ENCODE measurements at places on chromosomes 7 and 10.

- no peak for DNase-seq
These were observed 2.5 kb downstream of the ADAMTS14 start for GRCh38 chr10:70674560-70675495.

DNA sequence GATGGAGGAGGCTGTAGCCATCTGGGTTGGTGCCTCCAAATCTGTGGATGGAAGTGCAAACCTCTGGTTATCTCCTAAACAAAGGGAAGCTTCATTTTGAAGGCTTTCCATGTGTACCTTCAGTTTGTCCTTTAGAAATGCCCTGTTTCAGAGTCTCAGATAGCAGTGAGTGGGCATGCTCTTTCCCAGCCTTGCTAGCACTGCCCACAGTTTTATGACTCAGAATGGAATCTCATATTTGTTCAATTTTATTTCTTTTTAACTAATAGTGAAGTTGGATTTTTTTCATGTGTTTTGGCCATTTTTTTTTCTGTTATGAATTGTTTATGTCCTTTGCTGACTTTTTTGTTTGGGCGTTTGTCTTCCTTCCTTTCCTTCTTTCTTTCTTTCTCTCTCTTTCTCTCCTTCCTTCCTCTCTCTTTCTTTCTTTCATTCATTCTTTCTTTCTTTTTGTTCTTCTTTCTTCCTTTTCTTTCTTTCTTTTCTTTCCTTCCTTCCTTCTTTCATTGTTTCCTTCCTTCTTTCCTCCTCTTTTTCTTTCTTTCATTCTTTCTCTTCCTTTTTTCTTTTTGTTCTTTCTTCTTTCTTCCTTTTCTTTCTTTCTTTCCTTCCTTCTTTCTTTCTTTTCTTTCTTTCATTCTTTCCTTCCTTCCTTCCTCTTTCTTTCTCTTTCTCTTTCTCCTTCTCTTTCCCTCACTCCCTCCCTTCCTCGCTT is 25.6 kb downstream of the PRF1 start:
- no peak for DNase-seq

DNA sequence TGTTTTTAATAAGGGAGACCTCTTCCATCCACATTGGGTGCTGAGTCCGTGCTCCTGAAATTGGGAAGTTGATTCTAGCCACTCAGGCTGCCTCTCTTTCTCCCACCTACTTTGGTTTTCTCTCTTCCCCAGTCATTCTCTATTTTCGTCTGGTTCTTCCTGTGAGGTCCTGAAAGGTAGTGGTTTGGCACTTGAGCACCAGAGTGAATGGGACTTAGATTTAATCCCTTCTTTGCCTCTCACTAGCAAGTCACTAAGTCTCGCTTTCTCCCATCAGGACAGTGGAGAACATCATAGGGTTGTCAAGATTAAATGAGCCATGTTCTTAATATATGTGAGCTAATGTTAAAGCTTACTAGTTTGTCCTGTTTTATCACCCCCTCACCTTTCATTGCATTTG is 4.0 kb upstream of the AASS start:
- no peak for DNase-seq

DNA sequence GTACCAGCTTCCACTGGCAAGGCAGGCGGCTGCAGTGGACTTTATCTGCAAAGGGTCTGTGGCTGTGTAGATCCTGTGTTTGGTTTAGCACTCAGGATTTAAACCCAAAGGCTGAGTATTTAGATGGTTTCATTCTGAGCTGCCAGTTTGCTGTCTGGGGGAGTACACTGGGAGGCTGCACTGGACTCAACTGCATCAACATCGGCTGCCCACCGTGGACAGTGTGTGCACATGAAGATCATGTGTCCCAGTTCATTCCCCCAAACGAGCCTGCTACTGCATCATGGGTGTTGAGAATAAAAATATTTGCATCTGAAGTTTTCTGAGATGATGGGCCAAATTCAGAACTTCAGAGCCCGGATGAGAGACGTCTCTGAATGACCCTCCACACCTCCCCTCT is 328.6 kb upstream of the SHH start:
- DNase-seq: no peak

DNA sequence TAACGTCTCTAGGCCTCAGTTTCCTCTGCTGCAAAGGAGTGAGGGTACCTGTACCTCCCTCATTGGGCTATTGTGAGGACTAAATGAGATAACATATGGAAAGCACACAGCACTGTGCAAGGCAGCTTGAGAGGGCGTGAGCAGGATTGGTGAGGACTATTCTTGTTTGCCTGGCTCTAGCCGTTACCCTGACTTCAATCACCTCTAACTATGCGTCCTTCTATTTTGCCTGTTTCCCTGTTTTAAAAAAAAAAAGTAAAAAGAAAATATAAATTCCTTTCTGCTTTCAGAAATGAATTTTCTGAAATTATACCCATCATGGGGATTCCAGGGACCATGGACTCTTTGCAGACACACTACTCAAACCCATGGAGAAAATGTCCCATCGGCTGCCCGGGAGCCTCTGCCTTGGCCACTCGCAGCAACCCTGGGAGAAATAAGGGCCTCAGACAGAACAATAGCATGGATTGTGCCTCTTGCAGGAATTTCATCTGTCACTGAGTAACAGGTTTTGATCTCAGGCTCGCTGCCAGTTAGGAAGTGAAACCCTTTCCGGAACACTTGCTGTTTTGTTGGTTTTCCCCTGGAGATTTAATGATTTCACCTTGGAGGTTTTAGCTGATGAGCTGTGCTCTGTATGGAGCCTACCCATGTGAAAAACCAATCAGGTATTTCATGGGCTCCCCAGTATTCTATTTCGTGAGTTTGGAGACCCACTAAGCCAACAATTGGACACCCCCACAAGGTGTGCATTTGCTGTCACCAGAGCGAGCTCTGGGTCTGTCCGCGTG is 55.6 kb downstream of the STEAP1B start:
- DNase-seq: no peak

DNA sequence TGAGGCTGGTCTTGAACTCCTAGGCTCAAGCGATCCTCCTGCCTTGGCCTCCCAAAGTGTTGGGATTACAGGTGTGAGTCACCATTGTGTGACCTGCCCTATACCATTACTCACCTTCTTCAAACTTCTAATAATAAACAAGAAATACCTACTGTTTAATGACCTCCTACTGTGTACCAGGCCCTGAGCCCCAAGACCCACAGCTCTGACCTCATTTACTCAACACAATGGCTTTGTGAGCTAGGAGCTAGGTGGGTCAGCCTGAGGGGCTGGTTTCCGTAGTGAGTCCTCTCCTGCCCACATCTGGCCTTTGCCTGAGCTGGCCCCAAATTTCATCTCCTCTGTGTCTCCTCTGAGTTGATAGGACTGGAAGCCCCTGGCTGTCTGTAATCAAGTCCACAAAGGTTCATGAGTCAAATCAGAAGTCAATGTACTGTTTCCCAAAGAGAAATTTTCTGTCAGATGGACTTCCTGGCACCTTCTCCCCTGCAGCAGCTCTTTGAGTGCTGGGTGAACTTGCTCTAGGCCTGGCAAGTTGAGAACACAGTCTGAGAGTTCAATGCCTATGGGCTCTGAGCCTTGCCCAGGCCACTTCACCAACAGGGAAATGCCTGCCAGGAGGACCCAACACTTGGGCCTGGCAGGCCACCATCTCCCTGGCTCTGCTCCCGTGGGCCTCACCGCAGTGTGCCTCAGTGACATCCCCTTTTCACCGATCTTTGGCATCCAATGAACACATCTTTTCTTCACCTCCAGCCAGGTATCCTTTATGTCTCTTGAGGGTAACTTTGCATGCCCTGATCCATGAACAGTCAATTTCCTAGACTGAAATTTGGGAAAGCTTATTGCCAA is 24.0 kb downstream of the NEURL1 start:
- no peak for DNase-seq

DNA sequence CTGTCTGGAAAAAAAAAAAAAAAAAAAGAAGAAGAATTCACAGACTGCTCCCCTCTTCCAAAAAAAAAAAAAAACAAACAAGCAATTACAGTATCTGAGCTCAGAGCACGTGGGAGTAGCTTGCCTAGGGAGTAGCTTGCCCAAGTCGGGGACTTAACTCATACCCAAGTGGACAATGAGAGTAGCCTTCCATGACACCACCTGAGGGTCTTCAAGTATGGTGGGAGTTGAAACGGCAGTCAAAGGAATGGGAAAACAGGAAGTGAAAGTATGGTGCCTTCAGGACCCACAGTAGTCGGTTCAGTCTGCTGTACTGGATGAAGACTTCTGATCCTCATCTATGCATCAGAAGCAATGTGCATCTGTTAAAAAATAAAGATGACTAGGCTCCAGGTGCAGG is 10.6 kb downstream of the VOPP1 start:
- no peak for DNase-seq

DNA sequence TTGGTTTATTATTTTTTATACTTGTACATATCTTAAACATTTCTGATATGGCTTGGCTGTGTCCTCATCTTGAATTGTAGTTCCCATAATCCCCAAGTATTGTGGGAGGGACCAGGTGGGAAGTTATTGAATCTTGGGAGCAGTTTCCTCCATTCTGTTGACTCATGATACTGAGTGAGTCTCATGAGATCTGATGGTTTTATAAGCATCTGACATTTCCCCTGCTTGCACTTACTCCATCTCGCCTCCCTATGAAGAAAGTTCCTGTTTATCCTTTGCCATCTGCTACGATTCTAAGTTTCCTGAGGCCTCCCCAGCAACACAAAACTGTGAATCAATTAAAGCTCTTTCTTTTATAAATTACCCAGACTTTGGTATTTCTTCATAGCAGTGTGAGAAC is 207.7 kb downstream of the TPK1 start:
- DNase-seq: no peak

DNA sequence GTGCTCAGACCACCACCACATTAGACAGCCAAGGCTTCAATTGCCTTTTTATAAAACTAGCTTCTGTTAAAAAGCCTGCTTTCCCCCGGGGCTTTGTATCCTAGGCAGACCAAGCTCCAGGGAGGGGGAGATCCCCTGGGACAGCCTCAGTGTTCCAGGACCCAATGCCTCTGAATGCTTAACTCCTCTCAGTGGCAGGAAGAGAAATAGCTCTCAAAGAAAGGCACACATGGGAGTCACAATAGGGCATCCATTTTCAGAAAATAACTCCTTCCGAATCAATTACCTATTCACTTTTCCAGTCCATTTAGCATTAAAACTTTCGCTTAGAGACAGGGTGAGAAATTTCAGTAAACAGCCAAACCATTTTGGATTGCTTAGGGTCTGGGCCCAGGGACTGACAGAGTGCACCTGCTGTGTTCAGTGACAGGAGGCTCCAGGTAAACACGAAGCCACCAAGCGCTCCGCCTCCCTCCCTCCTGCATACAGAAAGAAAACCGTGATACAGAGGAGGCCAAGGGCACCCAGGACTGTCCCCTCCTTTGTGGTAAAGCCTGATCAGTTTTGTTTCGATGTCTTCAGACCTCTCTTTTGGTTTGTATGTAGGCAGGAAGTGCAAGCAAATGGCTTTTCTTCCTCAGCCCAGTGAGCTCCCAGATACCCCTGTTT is 599.7 kb downstream of the KCNMA1 start:
- DNase-seq: no peak

DNA sequence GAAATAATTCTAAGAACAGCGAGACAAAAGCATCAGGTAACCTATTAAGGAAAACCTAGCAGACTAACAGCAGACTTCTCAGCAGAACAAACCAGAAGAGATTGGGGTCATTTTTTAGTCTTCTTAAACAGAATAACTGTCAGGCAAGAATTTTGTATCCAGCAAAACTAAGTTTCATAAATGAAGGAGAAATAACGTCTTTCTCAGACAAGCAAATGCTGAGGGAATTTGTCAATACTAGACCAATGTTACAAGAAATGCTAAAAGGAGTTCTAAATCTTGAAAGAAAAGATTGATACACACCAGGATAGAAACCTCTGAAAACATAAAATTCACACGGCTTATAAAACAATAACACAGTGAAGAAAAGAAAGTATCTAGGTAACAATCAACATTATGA is 22.6 kb downstream of the BICC1 start:
- DNase-seq: no peak

- no peak for DNase-seq
These were observed 43.6 kb downstream of the RAB11FIP2 start for GRCh38 chr10:118003126-118003525.

- no peak for DNase-seq
These were observed 86.0 kb upstream of the PODXL start for GRCh38 chr7:131642429-131642828.

- DNase-seq: no peak
These were observed 45.8 kb downstream of the GLCCI1 start for GRCh38 chr7:8014399-8014798.

GRCh38 chr10:79905322-79906314 is 43.3 kb downstream of the SFTPD start:
- no peak for DNase-seq

DNA sequence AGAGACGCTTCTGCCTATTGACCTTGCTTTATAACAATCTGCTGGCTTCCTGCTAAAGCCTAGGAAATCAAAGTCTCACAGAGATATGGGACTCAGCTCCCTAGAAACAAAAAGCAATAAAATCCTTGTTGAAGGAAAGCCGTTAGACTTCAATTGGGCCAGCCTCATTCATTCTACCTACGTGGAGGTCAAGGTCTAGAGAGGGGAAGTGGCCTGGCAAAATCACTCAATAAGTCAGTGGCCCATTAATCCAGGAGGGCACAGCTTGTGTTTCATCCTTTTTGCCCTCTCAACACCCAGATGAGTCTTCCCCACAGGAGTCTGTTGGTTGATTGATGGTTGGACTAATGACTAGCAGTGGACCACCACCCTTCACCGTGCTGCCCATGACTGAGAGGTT is 40.5 kb upstream of the ACSL5 start:
- no peak for DNase-seq

GRCh38 chr7:95472581-95473161 is 13.1 kb upstream of the ASB4 start:
- no peak for DNase-seq
